ENCODE measurements at places on chromosomes 4 and X. TPM values are rescaled to one million over a fixed set of nuclear protein-coding genes. Genes with fewer than 3 reads are reported as not detected.
A peak's percentile ranks its signal among the peaks of the same experiment; 100 is the strongest.

DNA sequence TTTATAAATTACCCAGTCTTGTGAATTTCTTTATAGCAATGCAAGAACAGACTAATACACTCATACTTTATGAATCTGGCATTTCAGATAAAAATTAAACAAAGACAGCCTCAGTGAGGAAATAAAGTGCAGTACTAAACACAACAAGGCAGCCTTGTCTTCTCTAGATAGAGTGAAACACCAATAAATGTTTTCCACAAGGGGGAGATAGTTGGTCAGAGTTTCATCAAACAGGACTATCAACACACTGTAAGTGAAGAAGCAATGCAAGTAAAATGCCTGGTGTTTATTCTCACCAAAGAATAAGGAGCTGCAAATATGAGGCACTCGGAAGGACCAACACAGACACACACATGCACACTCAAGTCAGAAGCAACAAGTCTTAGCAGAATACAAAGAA is 62.8 kb downstream of the FAM9B start:
- H3K36me3 ChIP-seq, result no peaks in the 10 kb centered on the region

- peak overlapping the region; percentile 81 for H3K27ac ChIP-seq
- no peaks in the 10 kb centered on the region for H3K36me3 ChIP-seq
- H3K4me3 ChIP-seq, result no peak overlapping the region
- H3K27me3 ChIP-seq, result no peaks in the 10 kb centered on the region
These were observed 62.2 kb upstream of the TNIP3 start for GRCh38 chr4:121226362-121226761.

DNA sequence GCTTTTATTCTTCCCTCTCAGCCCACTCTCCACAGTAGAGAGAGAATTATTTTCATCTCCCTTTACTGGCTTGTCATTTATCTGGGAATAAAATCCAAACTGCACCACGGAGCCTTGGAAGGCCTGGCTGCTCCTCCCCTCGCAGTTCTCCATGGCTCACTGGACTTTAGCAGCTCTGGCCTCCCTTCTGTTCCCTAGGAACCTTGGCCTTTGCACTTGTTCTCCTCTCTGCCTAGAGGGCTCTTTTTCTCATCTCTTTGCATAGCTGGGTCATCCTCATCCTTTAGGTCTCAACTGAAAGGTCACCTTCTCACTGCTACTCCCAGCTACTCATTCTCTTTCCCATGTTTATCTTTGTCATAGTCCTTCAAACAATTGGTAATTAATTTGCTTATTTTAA is 31.3 kb upstream of the TAPT1 start:
- DNase-seq, result no peak
- no peaks in the 10 kb centered on the region for H3K4me1 ChIP-seq
- no peak overlapping the region for H3K4me3 ChIP-seq
- peaks cover 7% of the 10 kb centered on the region for H3K36me3 ChIP-seq
- H3K27ac ChIP-seq, result no peak overlapping the region
- no peaks in the 10 kb centered on the region for H3K27me3 ChIP-seq

DNA sequence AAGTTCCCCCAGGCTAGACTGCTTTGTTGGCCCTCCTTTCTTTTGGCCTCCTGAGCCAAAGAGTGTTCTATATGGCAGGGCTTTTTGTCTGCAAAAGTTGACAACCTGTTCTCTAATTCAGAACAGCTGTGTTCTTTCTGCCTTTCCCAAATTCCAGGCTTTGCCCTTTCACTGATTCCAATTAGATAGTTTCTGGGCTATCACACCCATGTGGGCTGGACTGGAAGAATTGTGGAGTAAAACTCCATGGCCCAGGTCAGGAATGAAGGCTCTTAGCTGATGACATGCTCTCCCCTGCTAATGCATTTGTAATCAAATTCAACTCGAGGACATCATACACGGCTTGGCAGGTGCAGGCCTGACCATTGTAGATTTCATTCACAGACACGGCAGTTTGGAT is 19.4 kb downstream of the BMP3 start:
- no peak overlapping the region for H3K4me3 ChIP-seq
- no peaks in the 10 kb centered on the region for H3K36me3 ChIP-seq
- H3K27ac ChIP-seq, result no peak overlapping the region
- H3K27me3 ChIP-seq, result peaks cover under 1% of the 10 kb centered on the region

GRCh38 chrX:6029014-6029413 is 199.7 kb downstream of the NLGN4X start:
- no peaks in the 10 kb centered on the region for H3K4me1 ChIP-seq
- no peak overlapping the region for H3K4me3 ChIP-seq
- no peaks in the 10 kb centered on the region for H3K27me3 ChIP-seq
- no peaks in the 10 kb centered on the region for H3K36me3 ChIP-seq

GRCh38 chrX:105191878-105192277 is 28.6 kb downstream of the TEX13A start:
- no peaks in the 10 kb centered on the region for H3K36me3 ChIP-seq
- no peaks in the 10 kb centered on the region for H3K4me1 ChIP-seq
- H3K4me3 ChIP-seq, result no peak overlapping the region
- peaks cover 2% of the 10 kb centered on the region for H3K27me3 ChIP-seq
- H3K27ac ChIP-seq, result no peak overlapping the region

- DNase-seq, result no peak
- H3K36me3 ChIP-seq, result no peaks in the 10 kb centered on the region
- H3K4me1 ChIP-seq, result no peaks in the 10 kb centered on the region
These were observed 12.8 kb upstream of the SLITRK4 start for GRCh38 chrX:143648705-143649104.

- H3K27ac ChIP-seq, result no peak overlapping the region
- no peaks in the 10 kb centered on the region for H3K4me1 ChIP-seq
- no peaks in the 10 kb centered on the region for H3K27me3 ChIP-seq
- no peak overlapping the region for H3K4me3 ChIP-seq
These were observed 70.0 kb upstream of the TLL1 start for GRCh38 chr4:165803005-165803404.

DNA sequence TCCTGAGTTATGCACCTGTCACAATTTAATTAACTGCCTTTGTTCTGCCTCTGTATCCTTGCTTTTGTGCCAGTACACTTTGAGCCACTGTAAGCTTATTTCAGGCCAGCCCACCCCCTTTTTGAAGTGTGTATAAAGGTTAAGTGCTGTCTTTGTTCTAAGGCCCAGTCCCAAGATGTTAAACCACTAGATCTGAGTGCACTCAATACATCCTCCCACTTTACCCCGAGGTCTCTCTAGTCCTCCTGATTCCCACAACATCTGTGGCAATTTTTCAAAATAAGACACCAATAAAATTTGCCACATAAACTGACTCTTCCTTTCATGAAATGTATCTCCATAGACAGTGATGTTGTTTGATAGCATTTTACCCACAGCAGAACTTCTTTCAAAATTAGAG is 124.1 kb upstream of the SPIN4 start:
- DNase-seq, result no peak
- no peaks in the 10 kb centered on the region for H3K4me1 ChIP-seq
- no peak overlapping the region for H3K27ac ChIP-seq

DNA sequence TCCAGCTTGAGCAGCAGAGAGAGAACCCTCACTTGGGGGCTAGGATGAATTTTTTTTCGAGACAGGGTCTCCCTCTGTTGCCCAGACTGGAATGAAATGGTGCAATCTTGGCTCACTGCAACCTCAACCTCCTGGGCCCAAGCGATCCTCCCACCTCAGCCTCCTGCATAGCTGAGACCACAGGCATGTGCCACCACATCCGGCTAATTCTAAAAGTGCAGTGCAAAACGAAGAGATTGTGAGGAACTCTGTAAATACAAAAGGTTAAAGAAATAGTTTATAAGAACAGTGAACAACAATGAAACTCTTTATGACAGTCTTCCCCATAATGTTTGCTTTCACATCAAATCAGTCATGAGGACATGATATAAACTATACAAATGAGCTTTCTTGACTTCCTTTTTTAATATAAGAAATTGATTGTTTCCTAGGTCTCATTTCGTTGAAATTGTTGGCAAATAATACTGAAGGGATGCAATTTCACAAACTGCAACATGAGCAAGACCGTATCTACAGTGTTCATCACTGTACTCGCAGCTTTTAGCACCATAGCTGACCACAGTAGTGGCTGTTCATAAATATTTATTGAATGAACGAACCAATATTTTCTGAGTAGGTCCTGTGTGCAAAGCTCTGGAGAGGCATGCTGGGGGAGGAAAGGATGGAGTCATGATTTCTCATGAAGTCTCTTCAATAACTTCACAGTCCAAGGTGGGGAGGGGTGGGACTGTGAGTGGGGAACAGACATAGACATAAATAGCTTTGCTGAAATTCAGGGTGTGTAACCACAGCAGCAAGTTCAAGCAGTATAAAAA is 116.1 kb downstream of the SHROOM3 start:
- no peaks in the 10 kb centered on the region for H3K36me3 ChIP-seq
- no peaks in the 10 kb centered on the region for H3K4me1 ChIP-seq
- no peak overlapping the region for H3K4me3 ChIP-seq
- no peak for DNase-seq
- H3K27me3 ChIP-seq, result peaks cover 6% of the 10 kb centered on the region

DNA sequence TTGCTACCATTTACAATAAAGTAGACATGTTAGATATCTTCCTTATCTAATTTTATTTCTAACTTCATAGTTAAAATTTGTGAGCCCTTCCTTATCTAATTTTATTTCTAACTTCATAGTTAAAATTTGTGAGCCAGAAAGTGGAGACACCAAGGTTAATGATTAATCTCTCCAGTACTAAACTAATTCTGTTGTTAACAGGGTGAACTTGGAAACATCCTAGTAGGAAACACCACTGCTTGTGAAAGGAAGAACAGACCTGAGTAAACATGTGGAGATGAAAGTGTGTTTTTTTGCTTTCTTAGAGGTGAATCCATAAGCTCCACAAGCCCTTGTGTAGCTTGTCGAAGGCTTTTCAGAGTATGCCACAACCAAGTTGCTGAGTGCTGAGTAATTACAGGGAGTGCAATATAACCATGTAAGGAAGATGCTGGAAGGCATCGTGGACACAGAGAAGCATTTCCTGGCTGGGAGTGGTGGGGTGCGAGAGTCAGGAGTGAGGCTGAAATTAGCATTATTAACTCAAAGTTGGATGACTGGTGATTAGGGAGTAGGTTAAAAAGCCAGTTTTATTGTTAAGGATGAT is 118.6 kb upstream of the NEIL3 start:
- H3K27ac ChIP-seq, result no peak overlapping the region
- H3K4me3 ChIP-seq, result no peak overlapping the region
- DNase-seq, result no peak
- H3K27me3 ChIP-seq, result no peaks in the 10 kb centered on the region
- H3K36me3 ChIP-seq, result no peaks in the 10 kb centered on the region

DNA sequence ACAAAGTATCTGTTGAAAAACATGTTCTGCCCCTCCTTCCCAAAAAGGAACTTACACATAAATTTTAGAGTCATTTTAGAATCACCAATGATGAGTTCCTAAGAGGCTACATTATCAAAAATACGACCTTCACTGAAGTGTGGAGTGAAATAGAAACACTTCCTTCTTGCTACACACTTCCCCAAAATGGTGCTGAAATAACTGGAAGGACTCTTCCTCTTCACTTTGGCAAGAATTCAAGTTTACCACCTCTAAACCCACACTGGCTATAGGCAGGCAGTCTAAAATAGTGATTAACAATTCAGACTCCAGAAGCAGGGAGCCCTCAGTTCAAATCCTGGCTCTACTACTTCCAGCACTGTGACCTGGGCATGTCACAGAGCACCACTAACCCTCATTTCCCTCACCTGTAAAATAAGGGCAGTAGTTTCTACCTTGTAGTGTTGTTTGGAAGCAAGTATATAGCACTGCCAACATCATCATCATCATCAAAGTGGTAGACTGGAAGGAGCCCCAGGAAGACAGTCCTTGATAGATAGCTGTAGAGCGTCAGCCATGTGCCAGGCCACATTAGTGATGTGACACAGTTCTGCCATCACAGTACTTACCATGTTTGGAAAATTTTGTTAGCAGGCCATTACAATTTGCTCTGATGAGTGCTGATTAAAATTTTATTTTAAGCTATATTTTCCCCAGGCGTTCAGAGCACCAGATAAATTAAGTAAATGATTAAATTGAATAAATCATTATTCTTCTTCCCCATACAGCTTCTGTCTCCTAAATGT is 103.3 kb downstream of the PARM1 start:
- DNase-seq, result no peak
- H3K4me3 ChIP-seq, result no peak overlapping the region
- H3K4me1 ChIP-seq, result no peaks in the 10 kb centered on the region
- no peak overlapping the region for H3K27ac ChIP-seq
- no peaks in the 10 kb centered on the region for H3K36me3 ChIP-seq
- no peaks in the 10 kb centered on the region for H3K27me3 ChIP-seq

- H3K27me3 ChIP-seq, result no peaks in the 10 kb centered on the region
- H3K36me3 ChIP-seq, result no peaks in the 10 kb centered on the region
- no peak for DNase-seq
These were observed 140.3 kb upstream of the PGRMC2 start for GRCh38 chr4:128427832-128428366.

DNA sequence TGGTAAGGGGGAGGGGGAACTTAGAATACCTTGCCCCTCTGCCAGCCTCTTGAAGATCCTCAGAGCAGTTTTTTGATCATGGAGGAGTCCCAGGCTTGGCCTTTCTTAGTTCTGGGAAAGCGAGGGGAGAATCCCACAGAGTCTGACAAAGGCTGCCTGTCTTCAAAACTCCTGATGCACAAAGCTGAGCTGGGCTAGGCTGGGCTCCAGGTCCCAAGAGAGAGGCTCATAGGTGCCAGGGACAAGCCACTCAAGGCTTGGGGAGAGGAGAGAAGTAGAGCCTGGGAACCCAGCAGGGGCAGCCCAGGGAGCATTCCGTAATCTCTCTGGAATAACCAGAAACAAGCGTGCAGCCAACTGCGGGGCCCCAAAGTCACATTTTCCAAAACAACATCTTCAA is 37.0 kb upstream of the MTM1 start:
- no peak for DNase-seq
- no peaks in the 10 kb centered on the region for H3K4me1 ChIP-seq
- H3K27me3 ChIP-seq, result no peaks in the 10 kb centered on the region
- H3K27ac ChIP-seq, result no peak overlapping the region
- H3K36me3 ChIP-seq, result no peaks in the 10 kb centered on the region
- no peak overlapping the region for H3K4me3 ChIP-seq

- H3K27ac ChIP-seq, result no peak overlapping the region
- H3K36me3 ChIP-seq, result no peaks in the 10 kb centered on the region
- H3K4me1 ChIP-seq, result no peaks in the 10 kb centered on the region
- H3K27me3 ChIP-seq, result no peaks in the 10 kb centered on the region
- no peak for DNase-seq
These were observed 97.3 kb downstream of the NKX6-1 start for GRCh38 chr4:84401701-84402306.

SCRG1 gene
- total RNA-seq, result not detected

PDE6B gene
- total RNA-seq, result 18.4 TPM

GPRASP3 gene
- 1.5 TPM for total RNA-seq

CYTL1 gene
- 1.6 TPM for total RNA-seq

HTT gene
- total RNA-seq, result 81.8 TPM

CCNA2 gene
- total RNA-seq, result 1.5 TPM
